ENCODE measurements at places on chromosomes 11 and 22.
A peak's percentile ranks its signal among the peaks of the same experiment; 100 is the strongest.

GRCh38 chr11:90764691-90765090 is 541.8 kb upstream of the CHORDC1 start:
- no peak for DNase-seq

GRCh38 chr22:28438183-28438768 is 241.4 kb downstream of the TTC28 start:
- DNase-seq = no peak

DNA sequence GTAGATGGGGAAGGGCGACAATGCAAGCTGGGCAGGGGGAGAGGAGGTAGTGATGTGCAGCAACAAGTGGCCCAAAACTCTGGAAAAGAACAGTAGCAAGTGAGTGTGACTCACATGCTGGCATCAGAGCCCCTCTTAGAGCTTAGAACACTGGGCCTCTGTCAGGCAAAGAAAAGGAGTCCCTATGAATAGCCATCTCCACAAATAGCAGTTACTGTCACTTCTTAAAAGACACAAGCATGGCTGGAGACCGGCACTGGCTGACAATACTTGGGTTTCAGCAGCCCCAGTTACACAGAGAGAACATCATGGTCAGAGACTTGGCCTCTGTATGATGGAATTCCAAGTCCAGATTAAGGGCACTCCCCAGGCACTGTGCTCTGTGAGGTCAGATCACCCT is 58.2 kb downstream of the PRCP start:
- no peak for DNase-seq

DNA sequence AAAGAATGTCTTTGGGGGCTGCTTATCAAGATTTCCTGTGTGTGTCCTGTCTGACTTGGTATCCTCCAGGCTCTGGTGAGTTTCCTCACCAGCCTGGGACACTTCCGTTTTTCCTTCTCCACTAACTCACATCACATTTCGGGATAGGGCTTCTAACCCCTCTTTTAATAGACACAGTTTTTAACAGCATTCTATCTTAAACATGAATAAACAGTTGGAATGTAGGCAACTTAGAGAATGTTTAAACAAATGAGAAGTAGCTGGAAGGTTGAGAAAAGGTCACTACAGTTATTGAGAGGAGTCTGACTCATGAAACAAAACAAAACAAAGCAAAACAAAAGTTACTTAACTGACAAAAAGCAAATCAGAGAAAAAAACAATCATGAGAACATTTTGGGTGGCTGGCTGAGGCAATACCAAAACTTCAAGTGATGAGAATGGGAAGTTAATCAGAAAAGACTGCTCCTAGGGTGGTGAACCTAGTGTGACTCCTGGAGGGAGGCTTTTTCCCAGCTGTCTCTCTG is 64.7 kb upstream of the CTSC start:
- no peak for DNase-seq

DNA sequence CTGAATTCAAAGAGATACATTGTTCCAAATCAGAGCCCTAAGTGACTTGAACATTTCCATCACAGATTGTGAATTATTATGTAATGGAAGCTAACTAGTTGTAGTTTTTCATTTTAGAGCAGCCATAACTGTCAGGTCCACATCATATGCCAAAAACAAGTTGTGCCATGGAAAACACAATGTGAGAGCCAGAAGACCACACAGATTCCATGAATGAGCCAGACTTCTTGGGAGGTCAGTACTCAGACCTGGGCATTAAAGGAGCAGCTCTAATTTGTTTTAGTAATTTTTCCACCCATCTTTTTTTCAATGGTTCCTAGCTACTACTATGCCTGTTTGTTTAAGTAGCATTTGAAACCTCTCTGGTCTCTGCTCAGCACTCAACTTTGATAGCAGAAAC is 279.4 kb downstream of the FAT3 start:
- no peak for DNase-seq

DNA sequence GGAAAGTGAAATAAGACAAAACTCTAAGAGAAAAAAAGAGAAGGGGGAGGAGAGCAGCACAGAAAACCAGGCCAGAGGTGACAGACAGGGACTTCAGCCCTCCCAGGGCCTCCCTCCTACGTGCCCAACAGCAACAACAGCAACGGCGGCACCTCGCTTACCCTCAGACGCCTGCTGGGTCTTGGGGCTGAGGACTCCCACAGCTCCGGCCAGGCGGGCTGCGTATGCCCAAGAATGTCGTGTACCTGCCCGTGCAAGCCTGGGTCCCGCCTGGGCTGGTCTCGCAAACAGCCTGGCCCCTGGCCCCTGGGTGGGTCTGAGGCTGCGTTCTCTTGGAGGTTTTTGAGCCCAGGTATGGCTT is 30.5 kb downstream of the ARAP1 start:
- DNase-seq = no peak

- no peak for DNase-seq
These were observed 11.3 kb upstream of the NELL1 start for GRCh38 chr11:20658135-20658534.

DNA sequence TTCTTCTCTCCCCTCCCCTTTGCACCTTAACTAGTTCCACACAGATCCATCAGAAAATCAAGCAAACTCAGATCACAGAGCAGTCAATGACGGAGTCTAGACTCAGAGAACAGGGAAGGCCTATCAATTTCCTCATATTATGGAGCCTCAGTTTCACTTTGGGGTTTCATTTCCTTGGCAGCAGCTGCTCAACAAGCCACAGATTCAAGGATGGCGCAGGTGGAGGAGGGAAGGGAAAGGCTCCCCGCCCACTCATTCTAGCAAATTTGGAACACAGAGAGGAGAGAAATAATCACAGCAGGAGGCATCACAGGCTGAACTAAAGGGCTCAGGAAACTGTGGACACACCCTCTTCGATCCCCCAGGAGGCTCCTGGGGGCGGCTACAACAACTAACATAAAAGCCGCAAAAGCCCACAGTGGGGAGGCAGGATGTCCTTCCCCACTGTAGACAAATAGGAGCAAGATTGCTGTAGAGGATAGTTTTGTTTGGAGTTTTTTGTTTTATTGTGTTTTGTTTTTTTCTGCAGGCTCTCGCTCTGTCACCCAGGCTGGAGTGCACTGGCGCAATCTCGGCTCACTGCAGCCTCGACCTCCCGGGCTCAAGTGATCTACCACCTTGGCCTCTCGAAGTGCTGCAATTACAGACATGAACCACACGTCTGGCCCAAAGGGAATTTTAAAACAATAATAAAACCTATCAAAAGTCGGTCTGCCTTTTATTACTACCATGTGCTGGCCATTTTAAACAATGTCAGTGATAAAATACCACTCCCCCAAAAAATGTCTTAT is 3.4 kb downstream of the PLAAT3 start:
- peak; percentile 60 for DNase-seq

DNA sequence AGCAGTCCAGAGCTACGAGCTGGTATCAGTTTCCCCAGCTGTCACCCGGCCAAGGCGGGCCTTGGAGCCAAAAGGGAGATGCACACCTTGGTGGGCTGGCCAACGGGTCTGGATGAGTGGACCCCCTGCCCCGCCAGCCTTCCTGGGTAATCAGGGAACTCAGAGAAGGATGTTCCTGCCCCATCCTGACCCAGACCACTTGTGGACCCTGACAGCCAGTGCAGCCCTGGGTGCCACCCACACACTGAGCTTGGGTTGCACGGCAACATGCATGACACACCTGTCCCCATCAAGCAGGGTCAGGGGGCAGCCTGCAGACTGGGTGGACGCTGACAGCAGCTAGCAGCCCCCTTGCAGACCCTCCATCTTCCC is 8.6 kb downstream of the SLC25A1 start:
- DNase-seq = no peak

GRCh38 chr11:133811850-133812685 is 33.2 kb downstream of the SPATA19 start:
- no peak for DNase-seq
